Jurkat, Clone E6-1 (cell line): ENCODE measurements at places on chromosomes 3 and 15.

GRCh38 chr3:195554458-195554857, 11.3 kb upstream of the PPP1R2 start:
- DNase-seq: no peak

DNA sequence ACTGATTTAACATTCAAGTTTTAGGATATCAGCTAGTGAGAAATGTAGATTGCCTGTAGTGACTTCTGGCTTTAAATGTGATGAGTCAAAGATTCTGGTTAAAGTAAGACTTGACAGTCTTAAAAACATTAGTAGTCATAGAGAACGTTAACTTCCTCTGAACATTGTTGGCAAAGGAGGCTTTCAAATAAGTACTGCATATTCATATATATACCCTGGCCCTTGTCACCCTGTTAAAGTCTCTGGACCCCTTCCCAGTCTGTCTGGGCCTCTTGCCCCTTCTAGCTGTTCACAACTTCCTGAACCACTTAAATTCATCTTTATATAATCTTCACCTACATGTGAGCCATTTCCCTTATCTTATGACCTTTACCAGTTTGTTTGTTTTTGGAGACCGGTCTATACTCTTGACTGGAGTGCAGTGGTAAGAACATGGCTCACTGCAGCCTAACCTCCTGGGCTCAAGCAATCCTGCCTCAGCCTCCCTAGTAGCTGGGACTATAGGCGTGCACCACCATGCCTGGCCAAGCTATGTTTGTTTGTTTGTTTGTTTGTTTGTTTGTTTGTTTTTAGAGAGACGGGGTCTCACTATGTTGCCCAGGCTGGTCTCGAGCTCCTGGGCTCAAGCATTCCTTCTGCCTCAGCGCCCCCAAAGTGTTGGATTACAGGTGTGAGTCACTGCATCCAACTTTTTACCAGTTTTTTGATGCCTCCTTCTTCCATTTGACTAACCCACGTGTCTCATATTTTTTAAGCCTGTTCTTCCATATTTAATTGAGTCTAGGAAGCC, 64.4 kb upstream of the CRTC3 start:
- DNase-seq: no peak

- no peak for DNase-seq
These were observed 9.2 kb downstream of the NDUFB5 start for GRCh38 chr3:179613807-179614206.

- DNase-seq: no peak
These were observed 170.3 kb downstream of the CHDH start for GRCh38 chr3:53675942-53676341.

GRCh38 chr3:126100634-126101301, 16.8 kb upstream of the SLC41A3 start:
- no peak for DNase-seq

DNA sequence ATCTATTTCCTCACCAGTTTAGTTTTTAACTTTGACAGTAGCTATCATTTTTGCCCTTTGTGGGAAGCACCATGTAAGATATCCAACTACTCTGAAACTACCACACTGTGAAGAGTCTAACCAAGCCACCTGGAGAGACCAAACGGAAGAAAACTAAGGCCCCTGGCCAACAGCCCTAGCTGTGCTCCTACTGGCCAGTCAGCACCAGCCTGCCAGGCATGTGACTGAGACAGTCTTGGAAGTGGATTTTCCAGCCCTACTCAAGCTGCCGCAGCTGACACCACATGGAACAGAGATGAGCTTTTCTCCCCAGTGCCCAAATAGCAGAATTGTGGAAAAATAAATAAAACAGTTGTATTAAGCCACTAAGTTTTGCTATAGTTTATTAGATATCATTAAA, 2.9 kb upstream of the TBC1D5 start:
- no peak for DNase-seq

- no peak for DNase-seq
These were observed 388.0 kb upstream of the LMCD1 start for GRCh38 chr3:8113626-8114025.

GRCh38 chr15:63896336-63897115, 62.8 kb upstream of the HERC1 start:
- no peak for DNase-seq

GRCh38 chr3:31027191-31027761, 132.8 kb upstream of the GADL1 start:
- no peak for DNase-seq

- no peak for DNase-seq
These were observed 49.2 kb upstream of the NMD3 start for GRCh38 chr3:161171639-161172552.

GRCh38 chr3:50210510-50211367, 5.7 kb downstream of the SLC38A3 start:
- DNase-seq: no peak

DNA sequence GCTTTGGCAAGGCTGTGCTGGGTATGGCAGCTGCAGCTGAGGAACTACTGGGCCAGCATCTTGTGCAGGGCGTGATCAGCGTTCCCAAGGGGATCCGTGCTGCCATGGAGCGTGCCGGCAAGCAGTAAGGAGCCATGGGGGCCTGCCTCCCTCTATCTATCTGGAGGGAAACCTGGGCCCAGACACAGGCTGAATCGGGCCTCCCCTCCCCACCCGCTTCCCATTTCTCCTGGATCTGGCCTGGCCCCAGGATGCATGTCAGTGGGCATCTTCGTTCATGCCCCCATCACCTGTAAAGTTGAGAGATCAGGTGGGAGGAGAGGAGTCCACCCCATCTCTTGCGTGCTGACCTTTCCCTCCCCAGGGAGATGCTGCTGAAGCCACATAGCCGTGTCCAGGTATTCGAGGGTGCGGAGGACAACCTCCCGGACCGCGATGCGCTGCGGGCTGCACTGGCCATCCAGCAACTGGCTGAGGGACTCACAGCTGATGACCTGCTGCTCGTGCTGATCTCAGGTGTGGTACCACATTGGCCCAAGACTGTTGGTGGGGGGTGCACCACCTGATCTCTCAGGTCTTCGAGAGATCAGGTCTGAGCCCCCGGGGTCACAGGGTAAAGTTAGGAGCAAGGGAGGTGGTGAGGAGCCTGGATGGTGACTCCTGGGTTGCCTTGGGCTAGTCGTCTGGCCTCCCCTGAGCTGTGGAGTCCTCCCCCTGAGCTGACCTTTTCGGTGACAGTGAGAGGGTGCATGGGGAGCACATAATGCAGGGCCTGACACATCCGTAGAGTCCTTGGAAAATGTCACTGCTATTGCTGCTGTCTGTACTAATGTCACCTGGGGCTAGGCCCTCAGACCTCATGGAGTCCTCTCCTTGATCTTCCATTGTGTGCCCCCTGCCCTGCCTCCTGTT, 3.2 kb downstream of the GLYCTK start:
- no peak for DNase-seq

GRCh38 chr3:67685499-67685898, 31.1 kb upstream of the SUCLG2 start:
- no peak for DNase-seq

DNA sequence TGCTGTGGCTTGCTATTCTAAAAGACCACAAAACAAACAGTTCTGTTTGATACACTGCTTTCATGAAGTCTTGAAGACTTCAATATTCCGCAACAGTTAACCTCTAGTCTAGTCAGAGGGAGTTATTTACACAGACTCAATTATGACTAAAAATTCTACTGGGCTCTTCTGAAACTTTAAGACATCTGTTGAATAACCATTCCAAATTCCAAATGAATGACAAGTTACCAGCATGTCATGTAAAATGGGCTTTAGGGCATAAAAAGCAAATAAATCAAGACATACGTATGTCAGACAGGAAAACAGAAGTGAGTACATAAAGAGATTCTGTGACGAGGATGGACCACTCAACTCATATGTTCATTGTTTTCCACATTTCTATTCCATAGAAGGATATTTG, 93.9 kb downstream of the PLOD2 start:
- DNase-seq: no peak

GRCh38 chr15:95690631-95691340, 639.7 kb upstream of the NR2F2 start:
- DNase-seq: no peak

DNA sequence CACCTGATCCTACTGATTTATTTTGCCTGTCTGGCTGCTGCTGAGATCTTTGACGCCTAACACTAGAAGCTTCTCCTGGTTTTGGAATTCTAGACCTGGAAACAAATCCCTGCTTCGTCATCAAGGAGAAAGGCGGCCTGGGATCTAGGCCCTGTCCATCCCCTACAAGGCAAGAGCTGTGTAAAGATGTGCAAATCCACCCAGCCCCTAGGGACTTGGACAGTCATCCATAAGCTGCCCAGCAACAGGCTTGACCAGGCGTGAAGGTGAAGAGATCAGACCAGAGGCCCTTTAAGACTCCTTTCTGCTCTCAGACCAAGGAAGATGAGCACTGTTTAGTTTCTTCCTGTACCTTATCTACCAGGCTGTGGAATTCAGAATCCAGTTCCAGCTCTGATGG, 32.2 kb downstream of the SLC41A3 start:
- DNase-seq: no peak

GRCh38 chr3:196987022-196987421, 18.4 kb upstream of the PIGZ start:
- DNase-seq: no peak

GRCh38 chr3:191139736-191140135, 59.3 kb upstream of the OSTN start:
- DNase-seq: no peak
